ENCODE measurements at places on chromosomes 2 and 18.

DNA sequence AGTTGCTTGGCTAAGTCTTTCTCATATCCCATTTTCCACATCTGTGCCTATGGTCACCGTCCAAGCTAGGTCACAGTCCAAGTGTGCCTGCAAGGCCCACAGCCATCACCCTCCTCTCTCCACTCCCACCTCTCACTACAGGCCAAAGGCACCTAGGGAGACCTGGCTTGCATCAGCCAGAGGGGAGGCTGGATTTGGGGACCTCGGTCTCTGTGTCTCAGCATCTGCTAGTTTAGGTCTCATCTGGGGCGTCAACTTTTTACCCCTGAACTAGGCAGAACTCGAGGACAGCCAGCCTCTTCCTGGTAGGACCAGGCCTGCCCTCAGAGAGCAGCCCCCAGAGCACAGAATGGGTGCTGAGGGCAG lies 217.1 kb downstream of the DYSF start:
- DNase-seq = no peak

DNA sequence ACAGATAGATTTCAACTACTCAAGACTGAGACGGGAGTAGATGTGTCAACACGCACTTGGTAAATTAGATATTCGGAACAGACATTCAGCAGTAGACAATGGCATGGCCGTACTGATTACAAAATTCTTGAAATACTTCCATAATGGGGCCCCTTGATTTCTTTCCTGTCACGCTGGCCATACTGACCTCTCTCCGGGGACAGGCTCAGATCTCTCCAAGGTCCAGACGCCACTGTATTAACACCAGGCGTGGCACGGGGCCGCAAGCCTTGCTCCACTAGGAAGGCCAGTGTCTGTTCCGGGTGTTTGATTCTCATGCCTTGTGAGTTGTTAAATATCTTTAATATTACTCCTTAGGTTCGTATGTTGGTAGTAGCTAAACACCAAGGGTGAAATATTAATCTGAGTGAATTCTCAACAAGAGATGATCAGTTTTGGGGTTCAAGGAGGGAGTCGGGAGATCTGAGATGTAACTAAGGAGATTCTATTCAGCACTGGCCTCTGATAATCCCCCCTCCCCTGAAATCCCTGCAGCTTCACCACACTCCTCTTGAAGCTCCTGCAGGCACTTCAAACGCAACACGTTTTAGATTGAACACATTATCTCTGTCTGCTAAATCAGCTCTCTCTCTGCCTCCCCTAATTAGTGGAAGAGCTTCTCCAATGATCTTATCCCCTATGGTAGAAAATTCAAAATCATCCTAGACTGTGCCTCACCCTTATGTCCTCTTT lies 2.2 kb upstream of the EHD3 start:
- DNase-seq = no peak

DNA sequence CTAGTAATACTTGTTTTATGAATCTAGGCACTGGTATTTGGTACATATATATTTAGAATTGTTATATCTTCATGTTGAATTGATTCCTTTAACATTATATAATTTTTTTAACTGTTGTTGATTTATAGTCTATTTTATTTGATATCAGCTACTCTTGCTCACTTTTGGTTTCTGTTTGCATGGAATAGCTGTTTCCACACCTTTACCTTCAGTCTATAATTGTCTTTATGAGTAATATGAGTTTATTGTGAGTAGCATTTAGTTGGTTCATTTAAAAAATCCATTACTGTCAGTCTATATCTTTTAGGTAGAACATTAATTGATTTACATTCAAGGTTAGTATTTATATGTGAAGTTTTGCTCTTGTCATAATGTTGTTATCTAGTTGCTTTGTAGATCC lies 58.6 kb downstream of the SMCHD1 start:
- no peak for DNase-seq

- DNase-seq = peak; percentile 92
Observed at GRCh38 chr18:63155169-63155852, 164.3 kb downstream of the BCL2 start.

GRCh38 chr2:79723830-79724229 lies 211.0 kb downstream of the CTNNA2 start:
- no peak for DNase-seq

All from transverse colon (tissue), 4 donors.